ENCODE measurements at places on chromosomes 1 and 21.

DNA sequence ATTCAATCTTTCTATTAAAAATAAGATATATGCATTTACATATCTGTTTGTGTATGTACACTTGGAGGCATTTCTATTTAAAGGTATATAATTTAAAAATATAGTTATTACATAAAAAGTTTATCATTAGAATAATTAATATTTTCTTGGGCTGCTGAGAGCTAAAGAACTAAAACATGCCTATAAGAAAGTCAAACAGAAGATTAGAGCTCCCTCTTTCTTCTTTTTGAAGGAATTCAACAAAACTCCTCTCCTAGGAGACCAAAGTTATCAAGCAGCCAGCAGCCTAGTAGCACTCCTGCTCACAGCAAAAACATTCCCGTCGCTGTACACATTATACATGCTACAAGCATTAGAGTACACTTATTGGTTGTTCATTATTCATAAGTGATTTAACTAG is 216.4 kb downstream of the VAV3 start:
- no peak for DNase-seq

- DNase-seq = no peak
These were observed 491.7 kb downstream of the SETD4 start for GRCh38 chr21:35568643-35569042.

DNA sequence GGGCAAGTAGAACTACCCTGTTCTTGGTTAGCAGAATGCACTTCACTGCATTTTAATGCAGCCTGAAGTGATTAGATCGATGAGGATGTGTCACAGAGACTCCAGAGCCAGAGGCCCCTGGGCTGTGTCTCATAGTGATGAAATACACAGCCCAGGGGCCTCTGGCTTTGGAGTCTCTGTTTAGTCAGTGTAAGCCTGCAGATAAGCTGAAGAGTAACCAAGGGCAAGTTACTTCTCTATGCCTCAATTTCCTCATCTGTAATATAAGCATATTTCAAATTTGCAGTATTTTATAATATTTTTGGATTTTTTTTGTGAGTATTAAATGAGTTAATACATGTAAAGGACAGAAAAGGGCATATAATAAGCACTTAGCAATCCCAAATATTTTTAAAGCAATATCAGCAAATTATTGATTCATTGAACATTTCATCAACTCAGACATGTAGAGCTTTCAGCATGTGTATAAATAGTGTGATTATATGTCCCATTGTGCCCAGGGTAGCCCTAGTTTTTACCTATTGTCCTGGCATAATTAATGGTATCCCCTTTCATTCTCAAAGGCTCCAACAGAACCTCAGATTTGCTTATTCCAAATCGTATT is 23.6 kb upstream of the APOBEC4 start:
- no peak for DNase-seq

GRCh38 chr1:35191429-35192055 is 1.4 kb downstream of the SFPQ start:
- DNase-seq = no peak

- DNase-seq = no peak
These were observed 22.1 kb downstream of the PADI2 start for GRCh38 chr1:17097147-17097546.

DNA sequence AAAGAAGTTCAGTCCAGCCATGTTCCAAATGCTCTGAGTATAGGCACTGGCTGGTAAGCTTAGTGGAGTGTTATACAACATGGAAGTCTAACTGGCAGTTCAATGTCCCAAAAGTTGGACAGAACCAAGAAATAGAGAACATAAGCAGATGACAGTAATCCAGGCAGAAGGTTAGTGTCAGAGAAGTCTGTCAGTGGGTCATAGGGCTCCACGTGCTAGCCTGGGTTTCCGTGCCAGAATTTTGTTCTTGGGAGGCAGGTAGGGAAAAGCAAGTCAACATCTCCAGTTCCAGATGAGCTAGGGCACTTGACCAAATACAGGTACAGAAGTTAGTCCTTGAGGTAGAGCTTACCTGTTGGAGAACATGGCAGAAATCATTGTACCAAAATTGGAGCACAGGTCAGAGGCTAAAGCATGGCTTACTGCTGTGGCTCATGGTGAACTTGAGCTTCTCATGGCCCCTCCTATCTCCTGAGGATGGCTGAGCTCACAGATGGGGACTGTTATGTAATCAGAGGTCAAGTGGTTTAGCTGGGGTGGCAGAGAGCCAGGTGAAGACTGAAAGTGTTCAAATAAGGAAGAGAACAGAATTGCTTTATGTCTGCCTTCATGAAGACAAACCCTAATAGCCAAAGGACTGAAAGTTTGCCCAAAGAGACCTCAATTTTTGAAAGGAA is 170.8 kb downstream of the NFIA start:
- no peak for DNase-seq

GRCh38 chr1:186626356-186626932 is 53.8 kb downstream of the PTGS2 start:
- DNase-seq = no peak

GRCh38 chr1:1132956-1133750 is 17.3 kb upstream of the C1orf159 start:
- DNase-seq = no peak

DNA sequence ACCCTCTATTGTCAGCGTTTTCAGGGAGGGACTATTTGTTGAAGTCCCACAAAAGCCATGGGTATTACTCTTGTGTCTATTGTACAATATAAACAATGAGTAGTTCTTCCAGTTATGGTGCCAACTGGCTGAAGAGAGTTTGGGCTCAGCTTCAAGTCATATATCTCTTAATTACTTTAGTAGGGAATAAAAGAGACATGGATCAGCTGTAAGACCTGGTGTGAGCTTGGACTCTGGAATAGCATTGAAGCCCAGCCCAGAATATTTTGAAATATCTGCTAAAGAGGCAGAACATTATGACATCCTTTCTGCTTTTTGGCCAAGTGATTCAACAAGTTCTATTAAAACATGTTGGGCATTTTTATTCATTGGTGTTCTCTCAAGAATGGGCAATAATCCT is 224.9 kb downstream of the BACH1 start:
- DNase-seq = no peak
